ENCODE measurements at places on chromosomes 2 and 18.
A peak's percentile ranks its signal among the peaks of the same experiment; 100 is the strongest.

- no peak for DNase-seq
These were observed 2.6 kb upstream of the ASXL3 start for GRCh38 chr18:33575451-33575850.

DNA sequence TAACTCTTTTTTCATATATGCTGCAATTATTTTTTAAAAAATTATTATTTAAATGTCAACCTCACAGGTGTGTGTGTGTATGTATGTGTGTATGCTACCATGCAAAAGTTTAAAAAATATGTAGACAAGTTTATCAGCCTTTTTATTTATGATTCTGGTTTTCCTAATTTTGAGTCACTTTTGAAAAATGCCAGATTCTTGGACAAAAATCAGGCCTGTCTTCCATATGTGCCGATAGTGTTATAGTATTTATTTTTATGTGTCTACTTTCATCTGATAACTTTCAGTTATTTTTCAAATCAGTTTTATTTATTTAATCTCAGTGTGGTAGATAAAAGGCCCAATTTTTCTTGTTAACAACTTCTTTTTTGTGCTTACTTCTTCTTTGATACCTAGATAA is 176.2 kb downstream of the RDH14 start:
- DNase-seq, result no peak

GRCh38 chr2:43846140-43846793 is 7.5 kb downstream of the ABCG8 start:
- DNase-seq, result no peak

- DNase-seq, result no peak
These were observed 139.1 kb downstream of the VAPA start for GRCh38 chr18:10052871-10053270.

GRCh38 chr2:241546771-241547498 is 11.6 kb upstream of the BOK start:
- no peak for DNase-seq

DNA sequence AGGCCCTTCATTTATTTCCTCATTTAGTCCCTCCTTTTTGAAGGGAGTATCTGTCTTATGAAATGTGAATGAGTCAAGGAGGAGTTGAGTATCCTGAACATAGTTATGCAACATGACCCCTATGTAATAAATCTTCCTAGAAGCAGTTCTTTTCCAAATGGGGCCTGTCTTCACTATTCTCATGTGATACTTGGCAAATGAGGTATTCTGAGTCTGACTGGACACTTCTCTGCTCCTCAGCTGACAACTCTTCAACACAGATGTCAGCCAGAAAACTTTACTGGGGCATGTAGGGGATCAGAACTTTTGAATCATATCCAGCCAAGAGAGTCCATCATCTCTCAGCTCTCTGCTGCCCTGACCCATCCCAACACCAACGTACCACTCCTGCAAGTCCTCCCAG is 291.6 kb downstream of the ZNF385B start:
- no peak for DNase-seq

DNA sequence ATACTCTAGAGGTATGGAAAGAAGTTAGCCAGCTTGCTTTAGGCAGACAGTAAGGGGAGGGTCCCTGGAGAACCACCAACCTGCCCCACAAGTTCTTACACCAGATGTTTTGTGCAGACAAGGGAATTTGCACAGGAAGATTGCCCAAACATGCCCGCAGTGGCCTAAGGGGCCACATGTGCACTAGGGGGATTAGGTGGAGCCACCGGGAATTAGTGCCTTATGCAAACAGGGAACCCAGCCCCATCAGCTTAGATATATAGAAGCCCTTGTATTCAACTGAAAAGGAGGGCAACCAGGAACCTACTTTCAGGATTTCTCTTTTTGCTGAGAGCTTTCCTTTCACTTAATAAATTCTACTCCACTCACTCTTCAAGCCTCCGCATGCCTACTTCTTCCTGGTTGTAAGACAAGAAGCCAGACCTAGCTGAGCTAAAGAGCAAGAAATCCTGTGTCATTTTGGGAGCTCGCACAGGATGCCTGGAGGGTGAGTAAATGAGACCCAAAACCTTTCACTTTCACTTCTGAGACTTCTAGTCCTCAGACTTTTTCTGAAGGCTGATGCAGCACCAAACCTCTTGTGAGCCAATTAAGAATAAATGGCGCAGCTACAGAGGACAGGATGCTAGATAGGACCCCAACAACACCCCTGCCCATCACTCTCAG is 146.3 kb downstream of the GCA start:
- no peak for DNase-seq

DNA sequence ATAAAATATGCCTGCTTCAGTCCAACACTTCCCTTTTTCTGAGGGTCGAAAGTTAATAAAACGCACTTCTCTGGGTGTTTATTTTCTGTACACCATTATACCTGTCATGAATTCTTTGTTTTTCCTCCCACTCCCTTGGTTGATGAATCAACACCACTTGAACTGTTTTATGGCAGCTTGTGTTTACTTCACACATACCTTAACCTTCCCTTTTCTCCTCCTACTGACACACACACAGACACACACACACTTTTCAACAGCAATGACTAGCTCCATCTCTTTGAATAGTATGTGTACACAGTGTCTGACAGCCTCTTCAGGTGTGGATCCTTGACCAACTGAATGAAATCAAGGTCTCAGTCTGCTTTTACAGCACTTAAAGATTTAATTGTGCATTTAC is 91.3 kb downstream of the SATB2 start:
- no peak for DNase-seq

- no peak for DNase-seq
These were observed 109.0 kb upstream of the PARD3B start for GRCh38 chr2:204436230-204436629.

DNA sequence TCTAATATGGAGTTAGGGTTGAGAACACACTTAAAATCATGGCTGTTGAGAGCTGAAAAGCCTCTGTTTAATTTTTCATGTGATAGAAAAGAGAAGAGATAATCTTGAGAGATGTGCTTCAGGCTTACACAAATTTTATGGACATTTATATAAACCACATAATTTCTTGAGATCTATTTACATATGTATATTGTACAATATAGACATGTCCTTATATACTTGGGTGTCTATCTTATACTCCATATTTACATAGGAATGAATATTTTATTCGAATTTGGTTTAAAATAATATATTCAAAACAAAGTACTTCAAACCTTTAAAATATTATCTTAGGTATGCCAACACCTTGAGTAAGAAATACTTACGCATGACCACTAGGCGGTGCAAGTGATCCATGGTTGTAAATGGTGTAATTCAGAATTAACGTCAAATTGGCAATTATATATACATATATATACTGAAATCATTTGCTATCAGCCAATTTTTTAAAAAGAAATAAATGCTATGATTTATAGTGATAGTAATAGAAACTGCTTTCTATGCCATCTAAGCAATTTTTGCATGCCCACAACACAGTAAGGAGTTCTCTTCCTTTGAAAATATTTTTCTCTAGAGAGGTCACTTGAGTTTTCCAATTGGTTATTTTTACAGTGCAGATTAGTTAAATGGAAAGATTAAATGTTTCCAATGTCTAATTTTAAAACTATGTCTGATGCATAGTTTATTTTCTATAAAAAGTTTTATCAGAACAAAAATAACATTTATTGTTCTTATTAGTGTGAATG is 37.6 kb upstream of the SPAG16 start:
- peak; percentile 7 for DNase-seq

GRCh38 chr2:20687260-20687832 is 20.4 kb downstream of the GDF7 start:
- DNase-seq, result no peak
